Stimulated activated CD4-positive, alpha-beta T cell treated with anti-CD3 and anti-CD28 coated beads, Interleukin-2, amount 100 ng/mL, for 24 hours (primary cell): ENCODE measurements at places on chromosomes 4 and X.
A peak's percentile ranks its signal among the peaks of the same experiment; 100 is the strongest.

- no peak for DNase-seq
Measured at GRCh38 chr4:147003956-147004809, 58.5 kb upstream of the TTC29 start.

- DNase-seq: no peak
Measured at GRCh38 chr4:75976177-75976576, 14.6 kb downstream of the SDAD1 start.

- no peak for DNase-seq
Measured at GRCh38 chr4:98510340-98510739, 148.1 kb downstream of the TSPAN5 start.

GRCh38 chr4:51842167-51842553 is 793 bp upstream of the DCUN1D4 start:
- DNase-seq: peak; percentile 7

- no peak for DNase-seq
Measured at GRCh38 chr4:185713272-185713671, 98.7 kb downstream of the SORBS2 start.

DNA sequence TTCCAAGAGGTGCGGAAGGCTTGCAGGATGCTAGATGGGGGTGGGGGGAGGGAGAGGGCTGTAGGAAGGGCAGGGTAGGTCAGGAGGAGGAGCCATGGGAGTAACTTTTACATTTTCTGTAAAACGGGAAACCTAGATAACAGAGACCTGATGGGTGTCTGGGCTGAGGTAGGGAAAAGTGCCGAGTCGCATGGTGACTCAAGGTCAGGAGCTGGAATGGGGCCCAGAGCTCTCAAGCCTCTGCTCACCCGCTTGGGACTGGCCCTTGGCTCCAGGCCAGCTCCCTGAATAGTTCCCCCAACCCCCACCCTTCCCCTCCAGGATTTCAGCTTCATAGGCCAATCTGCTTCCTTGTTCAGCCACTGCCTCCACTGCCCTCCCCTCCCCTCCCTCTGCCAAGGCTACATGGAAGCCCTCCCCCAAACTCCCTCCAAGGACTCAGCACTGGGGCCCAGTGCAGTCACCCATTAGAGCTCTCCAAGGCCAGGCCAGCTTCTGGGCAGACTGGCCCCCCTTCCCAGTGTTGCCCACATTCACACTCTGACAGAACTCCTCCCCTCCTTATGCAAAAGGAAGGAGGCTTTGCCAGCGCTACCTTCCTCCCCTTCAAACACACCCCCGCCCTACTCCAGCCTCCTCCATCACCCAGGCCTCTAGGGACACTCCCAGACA is 43.6 kb downstream of the TSC22D3 start:
- no peak for DNase-seq

GRCh38 chrX:97751735-97752134 is 868.0 kb downstream of the RPA4 start:
- DNase-seq: no peak

DNA sequence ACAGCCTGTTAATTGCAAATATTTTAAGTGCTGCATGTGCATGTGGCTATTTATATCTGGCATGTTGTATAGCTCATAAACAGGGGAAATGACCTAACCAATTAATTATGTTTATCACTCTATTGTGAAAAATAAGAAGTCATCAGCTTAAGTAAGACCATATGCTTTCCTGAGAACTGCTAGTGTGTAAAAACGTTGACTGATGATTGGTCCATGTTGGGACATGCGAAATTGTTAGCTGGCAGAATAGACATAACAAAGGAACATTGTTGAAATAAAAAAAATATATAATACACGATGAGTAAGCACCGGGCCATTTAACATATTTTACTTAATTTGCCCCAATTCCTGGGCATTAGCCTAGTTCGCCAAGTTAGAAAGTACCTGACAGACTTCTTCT is 207.5 kb downstream of the ANK2 start:
- DNase-seq: no peak

DNA sequence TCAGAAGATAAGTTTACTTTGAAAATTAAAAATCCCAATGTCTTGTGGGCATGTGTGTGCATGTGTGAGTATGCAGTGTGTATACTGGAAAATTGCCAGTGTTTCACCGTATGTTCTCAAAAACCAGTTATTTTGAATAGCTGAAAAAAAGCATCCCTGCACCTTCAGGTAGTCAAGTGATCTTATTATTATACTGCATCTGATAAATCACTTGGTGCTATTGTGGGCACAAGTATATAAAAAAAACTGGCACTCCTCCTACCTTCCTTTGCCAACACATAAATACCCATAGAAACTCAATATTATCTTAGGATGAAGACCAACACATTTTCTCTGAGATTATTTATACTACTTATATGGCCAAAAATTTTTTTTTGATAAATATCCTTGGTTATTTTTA is 91.5 kb upstream of the MAP9 start:
- DNase-seq: no peak

DNA sequence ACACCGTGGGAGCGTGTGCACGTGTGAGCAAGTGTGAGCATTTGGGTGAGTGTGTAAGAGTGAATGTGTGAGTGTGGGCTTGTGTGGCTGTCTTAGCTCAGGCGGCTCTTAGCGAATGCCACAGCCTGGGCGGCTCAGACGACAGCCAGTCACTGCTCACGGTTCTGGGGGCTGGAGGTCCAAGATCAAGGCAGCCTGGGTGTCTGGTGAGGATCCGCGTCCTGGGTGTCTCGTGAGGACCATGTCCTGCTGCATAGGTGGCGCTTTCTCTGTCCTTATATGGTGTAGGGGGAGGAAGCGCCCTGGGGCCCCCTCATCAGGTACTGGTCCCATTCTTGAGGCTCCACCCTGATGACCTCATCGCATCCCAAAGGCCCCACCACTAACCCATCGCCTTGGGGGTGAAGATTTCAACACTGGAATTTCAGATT is 4.5 kb downstream of the DOK7 start:
- no peak for DNase-seq

GRCh38 chr4:103018391-103019307 is 856 bp downstream of the SLC9B1 start:
- no peak for DNase-seq

DNA sequence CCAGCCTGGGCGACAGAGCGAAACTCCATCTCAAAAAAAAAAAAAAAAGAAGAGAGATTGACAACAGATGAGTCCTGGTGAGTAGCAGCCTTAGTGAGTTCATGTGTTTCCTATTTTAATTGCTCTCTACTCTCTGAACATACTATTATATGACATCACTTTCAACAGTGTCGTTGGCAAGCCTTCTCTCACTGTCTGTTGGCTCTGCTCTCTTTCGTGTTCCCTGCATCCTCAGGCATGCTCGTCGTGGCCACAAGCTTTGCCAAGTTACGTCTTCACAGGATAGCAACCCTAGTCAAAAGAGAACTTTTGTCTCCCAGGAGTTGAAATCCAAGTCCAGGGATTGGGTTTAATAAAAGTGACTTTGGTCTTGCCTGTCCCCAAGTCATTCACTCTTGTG is 117.1 kb upstream of the EGFL6 start:
- DNase-seq: no peak

- no peak for DNase-seq
Measured at GRCh38 chr4:173991316-173991715, 292.2 kb downstream of the FBXO8 start.

DNA sequence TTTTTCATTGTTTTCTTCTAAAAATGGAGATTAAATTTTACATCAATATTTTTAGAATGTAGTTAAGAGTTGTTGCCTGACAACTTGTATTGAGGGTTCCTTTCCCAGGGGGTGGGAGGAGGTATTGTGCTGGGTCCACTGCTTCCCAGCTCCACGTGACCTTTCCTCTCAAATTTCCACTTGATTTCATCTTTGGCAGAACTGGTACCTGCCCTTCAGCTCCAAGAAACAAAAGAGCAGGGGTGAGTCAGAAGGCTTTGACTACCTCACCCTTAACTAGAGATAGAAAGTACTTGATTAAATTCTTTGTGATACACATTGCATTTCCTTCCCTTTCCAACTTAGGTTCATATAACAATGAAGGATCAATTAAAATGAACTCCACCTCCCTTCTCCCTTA is 19.7 kb downstream of the TRIM2 start:
- DNase-seq: no peak

DNA sequence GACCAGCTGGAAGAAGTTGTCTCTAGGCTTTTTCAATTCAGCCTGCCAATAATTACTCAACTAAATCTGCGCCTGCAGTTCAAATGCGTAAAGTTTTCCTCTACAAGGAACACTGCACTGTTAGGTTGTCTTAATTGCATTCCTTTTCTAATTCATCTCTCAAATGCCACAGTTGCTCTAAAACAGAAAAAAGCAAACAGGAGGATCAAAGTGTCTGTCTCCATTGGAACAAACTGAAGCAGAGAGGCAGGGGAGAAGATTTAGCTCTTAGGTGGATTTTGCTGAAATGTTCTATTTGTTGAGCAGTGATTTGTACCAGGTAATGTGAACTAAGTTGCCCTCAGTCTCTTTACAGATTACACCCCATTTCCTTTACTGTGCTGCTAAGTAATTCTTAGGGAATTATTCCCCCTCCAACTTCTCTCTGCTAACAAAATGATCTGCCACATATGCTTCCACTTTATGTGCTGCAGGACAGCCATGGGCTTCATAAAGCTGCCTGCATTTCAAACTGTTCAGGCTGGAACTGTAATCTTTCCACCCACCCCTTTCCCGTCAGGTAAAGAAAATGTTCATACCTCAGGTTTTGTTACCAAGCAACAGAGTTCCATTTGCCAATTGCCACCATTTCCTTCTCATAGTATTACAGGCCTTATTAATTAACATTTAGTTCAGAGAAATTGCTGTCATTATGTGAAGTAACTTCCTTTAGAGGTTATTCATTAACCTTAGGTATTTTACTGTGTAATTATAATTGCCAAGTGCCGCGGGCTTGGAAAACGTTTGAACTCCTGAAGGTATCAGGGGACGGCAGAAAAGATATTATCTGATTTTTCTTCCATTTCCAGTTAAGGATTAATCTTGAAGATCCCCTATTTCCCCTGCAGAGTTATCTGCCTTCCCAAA is 149.3 kb downstream of the SPRY1 start:
- no peak for DNase-seq

DNA sequence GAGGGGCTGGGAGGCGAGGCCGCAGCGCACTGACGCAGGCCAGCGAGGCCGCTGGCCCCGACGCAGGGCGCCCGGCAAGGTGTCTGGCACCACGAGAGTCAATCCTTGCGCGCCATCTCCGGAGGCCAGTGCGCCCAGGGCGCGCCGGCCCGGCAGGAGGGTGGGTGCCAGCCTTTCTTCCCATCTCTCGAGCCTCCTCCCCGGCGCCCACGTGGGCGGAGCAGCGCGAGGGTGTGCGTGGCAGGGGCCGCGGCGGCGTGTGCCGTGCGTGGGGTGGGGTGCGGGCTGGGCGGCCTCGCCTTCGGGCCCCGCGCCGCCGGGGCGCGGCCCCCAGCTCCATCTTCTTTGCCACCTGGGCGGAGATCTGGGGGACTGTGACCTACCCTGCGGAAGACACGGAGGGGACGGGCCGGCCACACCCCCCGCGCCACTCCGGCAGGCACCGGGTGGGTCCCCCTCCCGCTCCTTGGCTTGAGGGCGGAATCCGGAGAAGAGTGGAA is 877 bp downstream of the JAKMIP1 start:
- peak; percentile 32 for DNase-seq
